ENCODE measurements at places on chromosomes 16 and 17. TPM values are rescaled to one million over a fixed set of nuclear protein-coding genes. Genes with fewer than 3 reads are reported as not detected.

GRCh38 chr17:79082311-79083190, 7.9 kb downstream of the ENGASE start:
- no peak for DNase-seq
- no peaks in the 10 kb centered on the region for H3K4me1 ChIP-seq
- H3K27me3 ChIP-seq = no peaks in the 10 kb centered on the region
- peaks cover 24% of the 10 kb centered on the region for H3K36me3 ChIP-seq
- no peak overlapping the region for H3K4me3 ChIP-seq

Gene XYLT1
- 25.2 TPM for total RNA-seq

DNA sequence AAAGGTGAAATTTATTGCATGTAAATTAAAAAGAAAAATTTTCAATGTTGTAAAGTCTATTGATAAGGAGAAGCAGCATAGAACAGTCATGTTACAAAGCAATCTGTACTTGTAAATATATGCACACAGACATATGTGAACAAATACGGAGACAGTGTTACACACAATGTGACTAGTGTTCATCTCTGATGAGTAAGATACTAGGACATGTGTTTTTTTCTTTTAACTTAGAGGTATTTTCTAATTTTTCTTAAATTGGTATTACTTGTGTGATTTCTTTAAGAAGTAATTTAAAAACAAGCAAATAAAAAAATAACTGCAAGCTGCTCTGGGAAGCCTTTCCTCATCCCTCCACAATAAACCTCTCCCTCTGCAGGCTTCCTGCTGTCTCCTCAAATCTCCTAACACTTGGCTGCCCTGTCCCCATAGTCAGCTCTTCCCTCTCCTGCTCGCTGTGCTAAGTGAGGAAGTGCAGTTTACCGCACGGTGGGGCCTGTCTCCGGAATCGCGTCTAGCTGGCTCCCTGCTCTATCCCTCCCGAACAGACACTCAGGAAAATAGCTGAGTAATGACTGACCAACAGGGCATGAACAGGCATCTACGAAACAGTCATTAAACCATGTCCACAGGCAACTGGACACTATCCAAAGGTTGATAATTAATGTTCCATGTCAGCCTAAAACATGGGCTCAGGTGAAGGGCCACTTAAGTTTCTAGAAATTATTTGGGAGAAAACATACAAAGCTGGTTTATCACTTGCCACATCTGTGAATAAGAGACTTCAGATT, 35.9 kb downstream of the CMTM4 start:
- peak overlapping the region; percentile 77 for H3K27ac ChIP-seq
- H3K4me3 ChIP-seq = no peak overlapping the region

DNA sequence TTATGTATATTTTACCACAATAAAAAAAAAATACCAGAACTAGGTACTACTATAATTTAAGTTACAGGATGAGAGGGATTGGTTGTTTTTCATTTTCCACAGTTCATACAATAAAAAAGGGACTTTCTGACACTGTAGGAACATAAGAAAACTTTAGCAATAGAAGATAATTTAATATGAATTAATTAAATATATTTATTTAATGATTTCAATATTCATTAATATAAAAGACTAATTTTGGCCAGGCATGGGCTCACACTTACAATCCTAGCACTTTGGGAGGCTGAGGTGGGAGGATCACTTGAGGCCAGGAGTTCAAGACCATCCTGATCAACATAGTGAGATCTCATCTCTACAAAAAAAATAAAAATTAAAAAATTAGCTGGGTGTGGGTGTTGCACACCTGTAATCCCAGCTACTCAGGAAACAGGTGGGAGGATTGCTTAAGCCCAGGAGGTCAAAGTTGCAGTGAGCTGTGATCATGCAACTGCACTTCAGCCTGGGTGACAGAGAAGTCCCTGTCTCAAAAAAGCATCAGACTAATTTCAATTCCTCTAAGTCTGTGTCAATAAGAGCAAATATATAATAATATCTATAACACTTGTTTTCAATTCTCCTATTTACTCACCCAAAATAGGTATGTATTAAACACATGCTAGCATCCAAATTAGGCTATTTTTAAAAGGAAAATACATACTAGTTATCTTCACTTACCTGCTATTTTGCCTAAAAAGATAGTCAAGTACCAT, 79.6 kb downstream of the BRIP1 start:
- H3K4me1 ChIP-seq = no peaks in the 10 kb centered on the region
- no peak for DNase-seq
- H3K36me3 ChIP-seq = no peaks in the 10 kb centered on the region
- H3K27ac ChIP-seq = no peak overlapping the region

Gene PHF12
- total RNA-seq = 27.8 TPM

DNA sequence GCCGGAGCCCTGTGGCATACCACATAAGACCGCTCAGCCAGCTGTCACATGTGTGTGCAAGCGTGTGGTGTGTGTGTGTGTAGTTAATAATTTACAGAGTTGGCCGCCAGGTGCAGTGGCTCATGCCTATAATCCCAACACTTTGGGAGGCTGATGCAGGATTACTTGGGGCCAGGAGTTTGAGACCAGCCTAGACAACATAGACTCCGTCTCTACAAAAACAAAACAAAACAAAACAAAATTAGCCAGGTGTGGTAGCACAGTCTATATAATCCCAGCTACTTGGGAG, 20.4 kb downstream of the SOCS1 start:
- no peaks in the 10 kb centered on the region for H3K36me3 ChIP-seq
- no peak overlapping the region for H3K4me3 ChIP-seq
- no peaks in the 10 kb centered on the region for H3K27me3 ChIP-seq
- peaks cover 10% of the 10 kb centered on the region for H3K4me1 ChIP-seq
- no peak for DNase-seq

DNA sequence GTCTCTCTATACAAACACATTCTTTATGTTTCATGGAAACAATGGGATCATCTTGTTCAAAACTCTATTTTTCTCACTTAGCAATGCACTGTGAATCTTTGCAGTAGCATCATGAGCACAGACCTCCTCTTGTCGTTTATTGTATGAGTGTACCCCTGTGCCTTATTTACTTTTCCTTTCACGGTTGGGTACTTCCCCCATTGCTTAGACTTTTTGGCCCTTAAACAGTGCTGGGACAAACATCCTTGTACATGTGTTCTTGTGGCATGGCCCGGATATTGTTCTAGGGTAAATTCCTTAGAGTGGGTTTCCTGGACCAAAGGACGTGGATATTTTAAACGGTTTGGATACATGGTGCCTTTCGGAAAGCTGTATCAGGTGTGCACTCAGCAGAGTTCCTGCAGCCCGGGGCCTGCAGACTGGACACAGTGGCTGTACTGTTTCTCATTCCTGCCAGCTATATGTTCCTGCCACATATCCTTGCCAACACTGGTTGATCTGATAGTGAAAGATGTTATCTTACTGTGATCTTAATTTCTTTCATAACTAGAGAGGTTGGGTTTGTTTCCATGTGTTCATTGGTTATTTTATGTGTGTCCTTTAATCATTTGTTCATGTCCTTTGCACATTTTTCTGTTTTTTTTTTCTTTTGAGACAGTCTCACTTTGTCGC, 111.1 kb downstream of the OR1D5 start:
- no peak overlapping the region for H3K4me3 ChIP-seq
- DNase-seq = no peak
- no peaks in the 10 kb centered on the region for H3K4me1 ChIP-seq
- H3K27ac ChIP-seq = no peak overlapping the region
- H3K27me3 ChIP-seq = no peaks in the 10 kb centered on the region

GRCh38 chr16:70746708-70747424, 54.1 kb downstream of the VAC14 start:
- no peak overlapping the region for H3K4me3 ChIP-seq
- H3K4me1 ChIP-seq = peaks cover 82% of the 10 kb centered on the region
- no peaks in the 10 kb centered on the region for H3K27me3 ChIP-seq
- peak; percentile 96 for DNase-seq

Gene STXBP4
- 17.9 TPM for total RNA-seq

Gene CDRT4
- total RNA-seq = 4.2 TPM

DNA sequence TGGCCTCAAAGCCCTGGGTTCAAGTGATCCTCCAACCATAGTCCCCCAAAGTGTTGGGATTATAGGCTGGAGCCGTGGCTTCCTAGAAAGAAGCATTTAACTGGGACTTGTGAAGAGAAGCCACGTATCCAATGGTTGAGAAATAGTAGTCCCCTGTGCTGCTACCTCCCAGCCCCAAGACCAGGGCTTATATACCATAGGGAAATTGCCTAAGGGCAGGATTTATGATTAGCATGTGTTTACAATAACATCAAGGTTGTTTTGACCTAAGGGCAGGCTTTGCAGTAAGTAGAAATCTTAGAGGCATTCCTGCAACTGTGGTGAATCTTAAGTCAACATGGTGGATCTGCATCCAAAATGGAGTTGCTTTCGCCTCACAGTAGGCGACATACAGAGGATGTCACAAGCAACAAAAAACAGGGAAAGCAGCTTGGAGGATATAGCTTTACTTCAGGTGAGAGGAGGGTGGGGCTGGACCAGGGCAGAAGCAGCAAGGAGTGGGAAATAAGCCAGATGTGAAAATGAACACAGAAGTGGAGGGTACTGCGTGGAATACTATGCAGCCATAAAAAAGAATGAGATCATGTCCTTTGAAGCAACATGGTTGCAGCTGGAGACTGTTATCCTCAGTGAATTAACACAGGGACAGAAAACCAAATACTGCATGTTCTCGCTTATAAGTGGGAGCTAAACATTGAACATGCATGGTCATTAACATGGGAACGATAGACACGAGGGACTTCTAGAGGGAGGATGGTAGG, 18.7 kb upstream of the NSMCE1 start:
- DNase-seq = no peak
- H3K4me1 ChIP-seq = peaks cover 10% of the 10 kb centered on the region
- no peaks in the 10 kb centered on the region for H3K27me3 ChIP-seq
- H3K4me3 ChIP-seq = no peak overlapping the region

Gene CCL16
- total RNA-seq = not detected

DNA sequence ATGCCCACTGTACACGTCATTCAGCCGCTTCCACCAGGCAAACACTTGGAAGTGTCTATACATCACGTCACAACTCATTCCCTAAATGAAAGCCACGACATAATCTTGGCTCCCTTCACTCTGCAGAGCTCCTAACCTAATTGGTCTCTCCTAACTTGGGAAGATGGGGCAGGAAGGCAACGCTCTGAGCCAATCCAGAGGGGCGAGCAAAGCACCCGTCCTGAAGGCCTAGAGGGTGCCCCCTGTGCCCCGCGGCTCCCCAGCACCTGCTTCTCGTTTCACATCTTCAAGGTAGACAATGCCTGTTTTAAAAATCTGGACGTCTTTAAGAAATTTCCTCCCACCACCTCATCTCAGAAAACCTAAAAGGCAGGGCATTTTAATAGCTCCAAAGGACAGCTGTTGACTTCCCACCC, 1.0 kb downstream of the CSNK2A2 start:
- no peak for DNase-seq
- H3K36me3 ChIP-seq = no peaks in the 10 kb centered on the region
- H3K4me1 ChIP-seq = peaks cover 39% of the 10 kb centered on the region
- no peaks in the 10 kb centered on the region for H3K27me3 ChIP-seq
- peak overlapping the region; percentile 83 for H3K4me3 ChIP-seq
- peak overlapping the region; percentile 64 for H3K27ac ChIP-seq

DNA sequence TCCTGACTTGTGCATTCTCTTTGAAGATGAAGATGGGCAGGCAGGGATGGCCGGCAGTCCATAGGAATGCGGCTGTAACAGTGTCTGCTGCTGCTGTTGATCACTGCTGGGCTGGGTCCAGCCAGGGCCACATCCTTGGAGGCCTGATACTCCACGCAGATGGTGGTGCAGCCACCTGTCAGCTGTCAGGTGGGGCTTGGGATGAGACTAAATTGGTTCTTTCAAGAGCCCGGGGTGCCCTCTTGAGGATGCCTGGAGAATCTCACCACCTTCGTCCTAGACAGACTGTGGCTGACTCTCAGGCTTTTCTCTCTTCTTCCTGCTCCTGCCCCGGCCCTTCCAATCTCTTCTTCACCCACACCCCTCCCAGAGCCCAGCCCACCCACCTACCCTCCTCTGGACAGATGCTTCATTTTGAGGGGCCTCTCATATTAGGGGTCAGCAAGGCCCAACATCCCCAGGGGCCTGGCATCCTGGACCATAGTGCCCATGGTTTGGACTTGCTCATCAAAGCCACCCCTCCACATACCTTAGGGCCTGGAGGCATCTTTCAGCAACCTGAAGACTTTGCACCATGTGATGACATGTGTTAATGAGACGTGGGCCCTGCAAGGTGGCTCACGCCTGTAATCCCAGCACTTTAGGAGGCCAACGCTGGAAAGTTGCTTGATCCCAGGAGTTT, 19.1 kb downstream of the OSBPL7 start:
- H3K4me3 ChIP-seq = no peak overlapping the region
- no peaks in the 10 kb centered on the region for H3K4me1 ChIP-seq
- H3K36me3 ChIP-seq = peaks cover 7% of the 10 kb centered on the region
- no peaks in the 10 kb centered on the region for H3K27me3 ChIP-seq
- DNase-seq = no peak

Gene PRR35
- total RNA-seq = not detected

GRCh38 chr17:8103549-8103948, 14.8 kb downstream of the ALOXE3 start:
- no peak overlapping the region for H3K27ac ChIP-seq
- H3K4me3 ChIP-seq = no peak overlapping the region
- no peak for DNase-seq
- no peaks in the 10 kb centered on the region for H3K27me3 ChIP-seq
- H3K4me1 ChIP-seq = no peaks in the 10 kb centered on the region
